ENCODE measurements at places on chromosomes 1 and 21. TPM values are rescaled to one million over a fixed set of nuclear protein-coding genes. Genes with fewer than 3 reads are reported as not detected.

CELA3A gene
- total RNA-seq: not detected

AGBL4 gene
- total RNA-seq: not detected

DNA sequence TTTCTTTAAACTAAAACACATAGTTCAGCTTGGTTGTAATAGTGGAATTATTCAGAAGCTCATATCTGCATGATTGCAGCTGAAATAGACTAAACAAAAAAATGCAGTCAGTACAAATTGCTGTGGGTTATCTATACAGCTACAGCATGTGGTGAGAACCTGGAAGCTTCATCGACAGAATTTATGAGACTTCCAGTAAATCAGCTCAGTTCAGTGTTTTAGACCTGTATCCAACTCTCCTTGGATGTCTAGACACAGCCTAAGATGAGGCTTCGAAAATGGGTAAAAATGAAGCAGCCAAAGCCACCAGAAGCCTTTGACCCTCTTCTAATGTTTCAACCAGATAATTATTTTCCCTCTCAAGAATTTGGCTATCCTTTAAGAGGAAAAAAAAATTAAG lies 127.1 kb upstream of the C1orf105 start:
- peaks cover 4% of the 10 kb centered on the region for H3K36me3 ChIP-seq
- H3K4me3 ChIP-seq: no peak overlapping the region
- DNase-seq: no peak
- no peak overlapping the region for H3K27ac ChIP-seq
- H3K4me1 ChIP-seq: no peaks in the 10 kb centered on the region
- no peaks in the 10 kb centered on the region for H3K27me3 ChIP-seq

DNA sequence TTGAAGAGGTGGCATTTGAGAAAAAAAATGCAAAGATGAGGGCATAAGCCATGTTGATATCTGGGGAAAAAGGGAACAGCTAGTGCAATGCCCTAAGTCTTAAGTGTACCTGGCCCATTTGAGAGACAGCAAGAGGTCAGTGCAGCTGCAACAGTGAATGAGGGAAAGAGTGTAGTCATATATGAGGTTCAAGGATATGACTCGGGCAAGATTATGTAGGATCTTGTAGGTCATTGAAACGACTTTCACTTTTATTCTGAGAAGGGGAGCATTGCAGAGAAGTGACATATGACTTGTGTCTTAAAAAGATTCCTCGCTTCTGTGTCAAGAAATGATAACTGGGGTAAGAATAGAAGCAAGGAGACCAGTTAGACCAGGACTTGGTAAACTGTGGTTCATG lies 31.0 kb downstream of the NTMT2 start:
- H3K4me1 ChIP-seq: no peaks in the 10 kb centered on the region
- H3K4me3 ChIP-seq: no peak overlapping the region
- DNase-seq: no peak
- H3K27me3 ChIP-seq: peaks cover 8% of the 10 kb centered on the region

DNA sequence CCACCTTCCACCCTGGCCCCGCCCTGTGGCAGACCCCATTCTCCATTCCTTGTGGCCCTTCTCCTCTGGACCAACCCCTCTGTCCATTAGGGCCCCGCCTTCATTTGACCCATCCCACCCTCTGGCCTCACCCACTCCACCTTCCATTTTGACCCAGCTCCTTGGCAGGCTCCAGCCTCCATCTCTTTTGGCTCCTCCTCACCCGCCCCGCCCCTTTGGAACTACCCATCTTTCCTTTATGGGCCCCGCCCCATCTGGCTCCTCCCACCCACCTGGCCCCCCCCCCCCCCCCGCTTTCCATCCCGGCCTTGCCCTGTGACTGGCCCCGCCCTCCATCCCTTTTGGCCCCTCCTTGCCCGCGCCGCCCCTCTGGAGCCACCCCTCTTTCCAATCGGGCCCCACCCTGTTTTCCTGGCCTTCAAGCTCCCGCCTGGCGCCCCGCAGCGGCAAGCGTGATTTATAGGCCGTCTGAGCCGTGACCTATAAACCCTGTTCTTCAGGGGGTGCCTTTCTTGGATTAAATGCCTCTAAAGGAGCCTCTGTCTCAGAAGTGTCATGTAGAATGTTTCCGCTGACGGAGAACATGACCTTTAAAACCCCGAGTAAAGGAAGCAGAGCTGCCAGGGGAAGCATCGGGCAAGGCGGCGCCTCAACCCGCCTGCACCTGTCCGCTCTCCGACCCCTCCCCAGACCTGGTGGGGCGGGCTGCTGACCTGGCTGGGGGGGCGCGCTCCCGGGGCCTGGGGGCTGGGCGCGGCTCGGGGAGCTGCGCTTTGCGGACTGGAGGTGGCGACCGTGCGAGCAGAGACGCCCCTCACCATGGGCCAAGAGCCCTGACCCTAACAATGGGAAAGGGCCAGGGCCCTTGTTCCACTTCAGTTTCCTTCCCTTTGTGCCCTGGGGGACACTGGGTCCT lies 178.0 kb downstream of the CAMTA1 start:
- H3K36me3 ChIP-seq: no peaks in the 10 kb centered on the region
- H3K27ac ChIP-seq: peak overlapping the region; percentile 58
- H3K4me1 ChIP-seq: peaks cover 21% of the 10 kb centered on the region
- peaks cover 2% of the 10 kb centered on the region for H3K27me3 ChIP-seq
- H3K4me3 ChIP-seq: peak overlapping the region; percentile 94

- H3K4me3 ChIP-seq: no peak overlapping the region
- no peaks in the 10 kb centered on the region for H3K4me1 ChIP-seq
- no peak overlapping the region for H3K27ac ChIP-seq
- no peak for DNase-seq
- H3K27me3 ChIP-seq: no peaks in the 10 kb centered on the region
Measured at GRCh38 chr1:222234351-222234750, 313.6 kb downstream of the HHIPL2 start.

GRCh38 chr1:33396188-33397124 lies 34.4 kb downstream of the PHC2 start:
- H3K4me3 ChIP-seq: no peak overlapping the region
- peak overlapping the region; percentile 63 for H3K27ac ChIP-seq
- H3K4me1 ChIP-seq: peaks cover 4% of the 10 kb centered on the region
- DNase-seq: no peak
- no peaks in the 10 kb centered on the region for H3K36me3 ChIP-seq

DNA sequence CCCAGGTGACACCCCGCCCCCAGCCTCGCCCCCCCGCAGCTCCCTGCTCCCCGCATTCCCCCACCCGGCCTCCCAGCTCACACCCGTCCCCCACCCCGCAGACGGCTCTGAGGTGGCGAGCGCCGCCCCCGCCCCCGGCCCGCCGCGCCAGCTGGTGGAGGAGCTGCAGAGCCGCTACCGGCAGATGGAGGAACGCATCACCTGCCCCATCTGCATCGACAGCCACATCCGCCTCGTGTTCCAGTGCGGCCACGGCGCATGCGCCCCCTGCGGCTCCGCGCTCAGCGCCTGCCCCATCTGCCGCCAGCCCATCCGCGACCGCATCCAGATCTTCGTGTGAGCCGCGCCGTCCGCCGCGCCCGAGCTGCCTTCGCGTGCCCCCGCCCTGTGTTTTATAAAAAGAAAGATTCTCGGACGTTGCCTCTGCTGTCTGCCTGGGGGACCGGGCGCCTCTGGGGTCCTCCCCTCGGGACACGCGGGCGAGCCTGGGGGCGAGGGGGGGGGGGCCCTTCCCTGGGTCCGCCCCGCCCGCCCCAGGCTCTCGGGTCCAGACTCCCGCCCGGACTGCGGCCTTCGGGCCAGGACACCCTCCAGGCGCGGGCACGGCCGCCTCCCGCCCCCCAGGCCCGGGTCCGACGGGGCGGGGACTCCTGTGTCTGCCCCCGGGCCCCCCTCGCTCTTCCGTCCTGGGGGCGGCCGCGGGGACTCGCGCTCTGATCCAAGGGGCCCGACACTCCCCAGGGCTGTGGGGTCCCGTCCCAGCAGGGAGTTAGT lies 1.6 kb upstream of the MMP23B start:
- H3K27ac ChIP-seq: peak overlapping the region; percentile 97
- peaks cover 12% of the 10 kb centered on the region for H3K4me1 ChIP-seq
- no peaks in the 10 kb centered on the region for H3K27me3 ChIP-seq

GRCh38 chr1:79499541-79499940 lies 493.0 kb upstream of the ADGRL4 start:
- no peaks in the 10 kb centered on the region for H3K36me3 ChIP-seq
- no peak overlapping the region for H3K27ac ChIP-seq
- H3K27me3 ChIP-seq: no peaks in the 10 kb centered on the region
- H3K4me1 ChIP-seq: no peaks in the 10 kb centered on the region

DNA sequence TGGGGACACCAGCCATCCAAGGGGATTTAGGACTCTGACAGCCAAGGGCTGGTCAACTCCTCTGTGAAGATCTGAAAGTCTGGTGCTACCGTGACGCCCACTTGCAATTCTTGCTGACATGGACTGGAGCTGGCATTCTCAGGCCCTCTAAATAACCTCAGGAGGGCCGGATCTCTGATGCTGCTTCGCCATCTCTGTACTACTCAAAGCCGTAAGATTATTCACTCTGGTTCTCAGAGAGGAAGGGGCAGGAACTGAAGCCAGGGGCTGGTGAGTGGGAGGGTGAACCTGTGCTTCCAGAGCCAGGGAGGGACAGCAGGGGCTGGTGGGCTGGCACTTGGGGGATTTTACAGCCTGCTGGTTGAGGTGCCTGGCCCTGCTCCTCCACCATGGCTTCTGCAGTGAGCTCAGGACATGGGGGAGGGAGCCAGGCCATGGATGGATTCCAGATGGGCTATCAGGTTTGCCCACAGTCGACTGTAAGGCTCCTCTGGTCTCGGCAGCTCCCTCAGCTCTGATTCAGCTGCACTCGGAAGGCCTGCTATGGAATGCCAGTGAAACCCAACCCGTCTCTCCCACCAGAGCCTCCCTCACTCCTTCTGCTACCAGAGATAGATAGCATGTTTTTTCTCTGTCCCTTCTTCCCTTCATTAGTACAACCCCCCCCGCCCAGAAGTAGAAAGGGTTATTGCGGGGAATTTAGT lies 84.5 kb downstream of the PLXNA2 start:
- H3K27ac ChIP-seq: no peak overlapping the region
- no peaks in the 10 kb centered on the region for H3K36me3 ChIP-seq
- H3K4me1 ChIP-seq: no peaks in the 10 kb centered on the region
- H3K4me3 ChIP-seq: no peak overlapping the region
- no peak for DNase-seq

DNA sequence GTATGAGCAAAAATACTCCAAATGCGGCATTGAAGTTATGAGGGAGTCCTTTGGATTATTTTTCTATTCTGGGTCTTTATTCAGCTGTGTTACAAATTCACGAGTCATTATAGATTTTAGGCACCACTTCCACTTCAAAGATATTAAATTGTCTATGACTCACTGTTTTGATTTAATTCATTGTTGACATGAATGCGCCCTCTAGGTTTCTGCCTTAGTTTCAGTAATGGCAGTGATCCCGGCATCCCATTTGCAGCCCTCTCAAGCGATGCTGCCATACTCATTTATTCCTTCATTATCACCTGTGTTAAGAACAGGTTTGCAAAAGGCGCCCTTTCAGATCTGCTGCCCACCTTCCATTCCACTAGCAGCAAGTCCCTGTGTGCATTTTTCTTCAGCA lies 14.0 kb downstream of the RSPO1 start:
- peaks cover 34% of the 10 kb centered on the region for H3K27me3 ChIP-seq
- H3K4me1 ChIP-seq: no peaks in the 10 kb centered on the region

GRCh38 chr1:93080179-93080823 lies 1.2 kb downstream of the MTF2 start:
- H3K36me3 ChIP-seq: peaks cover 14% of the 10 kb centered on the region
- peak overlapping the region; percentile 88 for H3K27ac ChIP-seq
- no peaks in the 10 kb centered on the region for H3K27me3 ChIP-seq

GRCh38 chr21:39263372-39263771 lies 50.1 kb downstream of the BRWD1 start:
- DNase-seq: no peak
- peaks cover 15% of the 10 kb centered on the region for H3K4me1 ChIP-seq

PADI2 gene
- total RNA-seq: not detected

ATAD3C gene
- 0.70 TPM for total RNA-seq

DNA sequence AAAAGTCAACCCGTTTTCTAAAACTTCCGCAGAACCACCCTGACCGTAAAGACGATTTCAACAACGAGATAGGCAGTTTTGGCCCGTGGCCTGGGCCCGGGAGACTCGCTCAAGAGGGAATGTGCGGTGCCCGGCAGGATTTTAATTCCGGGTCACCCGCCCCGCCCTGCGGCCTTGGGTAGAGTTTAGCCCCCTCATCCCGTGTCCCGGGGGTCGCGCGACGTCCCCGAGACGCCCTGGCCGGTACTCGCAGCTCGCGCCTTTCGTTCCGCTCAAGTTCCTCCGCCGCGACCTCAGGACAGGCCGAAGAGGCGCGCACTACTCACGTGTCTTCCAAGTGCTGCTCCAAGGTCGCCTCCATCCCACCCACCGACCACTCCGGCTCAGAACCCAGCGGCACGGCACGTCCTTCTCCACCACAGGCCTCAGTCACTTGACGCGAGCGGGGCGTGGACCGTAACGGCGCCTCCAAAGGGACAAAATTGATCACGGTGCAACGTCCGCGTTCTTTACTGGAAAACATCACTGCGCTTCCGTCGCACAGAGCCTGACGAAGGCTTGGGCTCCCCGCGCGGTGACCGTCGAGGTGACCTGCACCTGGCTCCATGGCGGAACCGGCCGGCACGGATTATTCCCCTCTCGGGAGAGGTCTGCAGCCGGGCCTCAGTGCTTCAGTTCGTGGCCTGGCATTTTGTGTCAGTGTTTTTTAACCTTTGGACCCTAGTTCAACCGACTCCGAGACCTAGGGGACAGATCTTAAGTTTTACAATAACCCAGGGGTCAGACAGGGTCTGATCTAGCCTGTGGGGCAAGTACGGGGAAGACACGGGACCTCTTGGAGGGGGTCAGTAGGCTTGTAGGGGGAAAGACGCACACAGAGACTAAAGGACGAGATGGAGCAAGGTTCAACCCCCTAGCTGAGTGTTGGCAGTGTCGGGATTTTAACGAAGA lies at the start of gene LAMTOR5:
LAMTOR5 (minus strand) TSS at position 435 of the 951 bp plus-strand sequence; CDS start at position 361, 74 bp downstream.
- peaks cover 28% of the 10 kb centered on the region for H3K4me1 ChIP-seq
- peaks cover 5% of the 10 kb centered on the region for H3K36me3 ChIP-seq
- peak within 1 kb of the TSS; percentile 97 for H3K4me3 ChIP-seq
- peak; percentile 91 for DNase-seq

MX2 gene
- total RNA-seq: 125 TPM

ERO1B gene
- total RNA-seq: 21.2 TPM

DNA sequence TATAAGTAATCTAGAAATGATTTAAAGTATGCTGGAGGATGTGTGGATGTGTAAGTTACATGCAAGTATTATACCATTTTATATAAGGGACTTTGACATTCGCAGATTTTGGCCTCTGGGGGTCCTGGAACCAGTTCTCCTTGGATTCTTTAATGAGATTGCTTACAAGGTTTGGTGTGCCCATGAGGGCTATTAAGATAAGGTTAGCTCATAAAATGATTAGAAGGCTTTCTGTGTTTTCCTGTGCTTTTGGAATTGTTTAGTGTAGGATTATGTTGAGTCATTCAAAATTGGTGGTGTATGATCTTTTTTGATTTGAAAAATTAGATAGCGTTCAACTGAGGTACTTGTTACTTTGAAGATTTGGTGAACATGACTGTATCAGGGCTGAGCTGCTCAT lies 5.6 kb downstream of the USP25 start:
- H3K27me3 ChIP-seq: no peaks in the 10 kb centered on the region
- no peak for DNase-seq
- peaks cover 89% of the 10 kb centered on the region for H3K4me1 ChIP-seq
- peaks cover 7% of the 10 kb centered on the region for H3K36me3 ChIP-seq
- peak overlapping the region; percentile 90 for H3K27ac ChIP-seq

MAP3K21 gene
- 1.0 TPM for total RNA-seq

GRCh38 chr1:75099581-75099980 lies 34.6 kb upstream of the LHX8 start:
- no peaks in the 10 kb centered on the region for H3K36me3 ChIP-seq
- no peak overlapping the region for H3K4me3 ChIP-seq
- DNase-seq: no peak
- H3K27ac ChIP-seq: no peak overlapping the region
- H3K4me1 ChIP-seq: no peaks in the 10 kb centered on the region
- no peaks in the 10 kb centered on the region for H3K27me3 ChIP-seq

RGS13 gene
- not detected for total RNA-seq

GRCh38 chr21:36572039-36572438 lies 92.1 kb upstream of the CLDN14 start:
- H3K27ac ChIP-seq: no peak overlapping the region
- no peaks in the 10 kb centered on the region for H3K36me3 ChIP-seq
- peaks cover 10% of the 10 kb centered on the region for H3K27me3 ChIP-seq
- H3K4me1 ChIP-seq: no peaks in the 10 kb centered on the region
